SHP77 treated with DMSO at 0.1 percent for 48 hours (cell line): ENCODE measurements at places on chromosomes 16 and 17.

DNA sequence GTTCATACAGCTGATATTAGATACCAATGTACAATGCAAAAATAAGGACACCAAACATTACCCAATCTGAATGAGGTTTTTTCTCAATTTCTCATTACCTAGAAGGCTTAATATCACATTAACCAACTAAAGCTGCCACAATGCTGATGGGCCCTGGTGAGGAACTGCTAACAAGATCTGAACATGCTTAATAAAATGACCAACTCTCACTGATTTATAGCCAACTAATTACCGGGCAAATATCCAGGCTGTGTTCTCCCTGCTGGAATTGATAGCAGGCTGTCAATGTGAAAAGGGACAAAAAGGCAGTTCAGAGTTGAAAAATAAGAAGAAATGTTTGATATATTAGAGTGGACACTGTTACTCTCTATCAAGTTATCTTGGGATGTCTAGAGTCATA lies 124.6 kb downstream of the TOX3 start:
- no peak for DNase-seq

DNA sequence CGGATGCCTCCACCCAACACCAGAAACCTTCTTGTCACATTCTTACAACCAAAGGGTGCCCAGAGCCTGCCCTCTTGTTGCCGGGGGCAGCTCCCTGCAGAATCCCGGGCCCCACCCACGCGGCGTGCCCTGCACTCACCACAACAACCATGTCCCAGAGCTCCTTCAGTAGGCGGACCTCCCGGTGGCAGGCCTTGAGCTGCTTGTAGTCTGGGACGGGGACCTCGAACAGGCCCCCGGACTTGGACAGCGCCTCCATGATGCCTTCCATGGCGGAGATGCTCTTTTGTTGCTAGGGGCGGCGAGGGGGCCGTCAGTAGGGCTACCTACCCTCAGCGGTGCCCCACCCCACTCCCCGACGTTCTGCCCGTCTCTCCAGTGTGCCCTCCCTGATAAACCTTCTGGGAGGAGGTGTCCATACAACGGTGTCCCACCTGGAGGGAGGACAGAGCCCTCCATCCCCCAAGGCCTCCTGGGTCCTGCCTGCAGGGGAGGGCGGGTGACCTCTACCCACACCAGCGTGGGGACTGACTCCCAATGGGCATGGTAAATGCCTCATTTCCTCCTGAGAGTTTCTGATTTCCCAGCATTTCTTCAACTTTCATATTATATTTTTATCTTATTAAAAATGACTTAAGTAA lies 52.2 kb downstream of the DNAH17 start:
- DNase-seq = no peak

- DNase-seq = no peak
Observed at GRCh38 chr17:21251337-21252010, 1.7 kb downstream of the NATD1 start.

DNA sequence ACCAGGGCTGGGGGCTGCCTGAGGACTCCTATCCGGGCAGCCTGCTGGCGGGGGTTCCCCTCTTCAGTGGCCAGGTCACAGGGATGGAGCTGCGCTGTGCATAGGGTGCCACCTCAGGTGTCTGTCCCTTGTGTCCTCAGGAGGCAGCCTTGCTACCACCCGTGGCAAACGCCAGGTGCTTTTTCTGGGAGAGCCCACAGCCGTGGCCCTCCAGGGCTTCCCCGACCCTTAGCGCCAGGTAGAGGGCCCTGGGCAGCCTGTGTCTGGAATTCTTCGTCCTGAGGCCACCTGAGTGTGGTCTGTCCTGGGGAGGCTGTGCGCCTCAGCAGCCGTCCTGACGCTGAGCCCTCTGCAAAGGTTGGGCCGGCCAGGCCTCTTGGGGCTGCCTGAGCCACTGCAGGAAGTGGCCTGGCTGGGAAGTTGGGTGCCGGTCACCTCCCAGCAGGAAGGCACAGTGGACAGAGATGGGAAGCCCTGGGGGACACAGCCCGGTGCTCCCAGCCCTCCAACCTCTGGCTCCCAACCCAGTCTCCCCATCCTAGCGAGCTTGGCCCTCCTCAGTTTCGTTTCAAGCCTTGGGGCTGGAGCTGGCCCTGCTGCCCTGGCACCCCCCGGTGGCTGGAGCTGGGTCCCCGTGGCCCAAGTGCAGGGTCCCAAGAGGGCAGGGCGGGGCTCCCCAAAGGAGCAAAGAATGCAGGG lies 7.6 kb upstream of the BAIAP3 start:
- DNase-seq = no peak

DNA sequence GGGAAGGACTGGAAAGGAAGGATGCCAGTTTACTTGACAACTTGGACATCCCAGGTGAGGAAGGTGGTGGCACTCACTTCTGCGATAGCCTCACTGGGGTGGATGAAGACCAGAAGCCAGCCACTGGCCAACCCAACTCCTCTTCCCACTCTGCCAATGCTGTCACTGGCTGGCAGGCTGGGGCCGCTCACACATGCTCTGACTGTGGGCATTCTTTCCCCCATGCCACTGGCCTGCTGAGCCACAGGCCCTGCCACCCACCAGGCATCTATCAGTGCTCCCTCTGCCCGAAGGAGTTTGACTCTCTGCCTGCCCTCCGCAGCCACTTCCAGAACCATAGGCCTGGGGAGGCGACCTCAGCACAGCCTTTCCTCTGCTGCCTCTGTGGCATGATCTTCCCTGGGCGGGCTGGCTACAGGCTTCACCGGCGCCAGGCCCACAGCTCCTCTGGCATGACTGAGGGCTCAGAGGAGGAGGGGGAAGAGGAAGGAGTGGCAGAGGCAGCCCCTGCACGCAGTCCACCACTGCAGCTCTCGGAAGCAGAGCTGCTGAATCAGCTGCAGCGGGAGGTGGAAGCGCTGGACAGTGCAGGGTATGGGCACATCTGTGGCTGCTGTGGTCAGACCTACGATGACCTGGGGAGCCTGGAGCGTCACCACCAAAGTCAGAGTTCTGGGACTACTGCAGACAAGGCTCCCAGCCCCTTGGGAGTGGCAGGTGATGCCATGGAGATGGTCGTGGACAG lies 4.5 kb downstream of the ZNF646 start:
- no peak for DNase-seq

- DNase-seq = no peak
Observed at GRCh38 chr17:31147507-31148202, 52.9 kb downstream of the NF1 start.

- no peak for DNase-seq
Observed at GRCh38 chr16:1816396-1817275, 10.0 kb downstream of the HAGH start.

GRCh38 chr17:62925267-62925836 lies 40.7 kb upstream of the TANC2 start:
- no peak for DNase-seq

- no peak for DNase-seq
Observed at GRCh38 chr16:65757064-65757463, 609.4 kb upstream of the CDH5 start.

- DNase-seq = no peak
Observed at GRCh38 chr17:82092628-82092994, 5.4 kb downstream of the FASN start.

GRCh38 chr17:80718428-80718827 lies 173.8 kb downstream of the RPTOR start:
- no peak for DNase-seq

- no peak for DNase-seq
Observed at GRCh38 chr17:27379888-27380533, 76.2 kb upstream of the KSR1 start.

DNA sequence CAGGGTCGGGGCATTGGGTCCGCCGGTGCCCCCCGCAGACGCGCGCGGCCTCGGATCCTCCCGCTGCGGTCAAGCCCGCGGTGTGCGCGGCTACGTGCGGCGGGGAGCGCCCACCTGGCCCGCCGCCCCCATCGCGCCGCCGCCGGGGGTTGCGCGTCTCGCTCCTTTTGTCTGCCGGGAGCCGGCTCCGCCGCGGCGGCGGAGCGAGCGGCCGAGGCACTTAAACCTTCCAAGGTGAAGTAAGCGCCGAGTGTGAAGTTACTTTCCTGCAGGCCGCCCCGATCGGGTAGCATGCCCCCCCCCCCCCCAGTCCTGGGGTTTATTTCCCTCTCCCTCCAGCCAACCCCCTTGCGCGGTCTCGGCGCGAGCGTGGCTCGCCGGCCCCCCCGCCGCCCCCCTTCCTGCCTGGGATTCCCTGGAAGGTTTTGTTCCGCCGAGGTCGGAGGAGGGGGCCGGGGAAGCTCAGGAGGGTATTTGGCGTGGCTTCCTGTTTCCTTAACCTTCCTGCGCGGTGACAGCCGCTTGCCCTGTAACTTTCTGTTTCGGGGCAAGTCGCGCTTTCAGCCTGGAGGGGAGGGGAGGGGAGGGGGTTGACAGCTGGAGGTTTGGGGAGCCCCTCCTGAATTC lies 56.6 kb upstream of the GSE1 start:
- DNase-seq = no peak

DNA sequence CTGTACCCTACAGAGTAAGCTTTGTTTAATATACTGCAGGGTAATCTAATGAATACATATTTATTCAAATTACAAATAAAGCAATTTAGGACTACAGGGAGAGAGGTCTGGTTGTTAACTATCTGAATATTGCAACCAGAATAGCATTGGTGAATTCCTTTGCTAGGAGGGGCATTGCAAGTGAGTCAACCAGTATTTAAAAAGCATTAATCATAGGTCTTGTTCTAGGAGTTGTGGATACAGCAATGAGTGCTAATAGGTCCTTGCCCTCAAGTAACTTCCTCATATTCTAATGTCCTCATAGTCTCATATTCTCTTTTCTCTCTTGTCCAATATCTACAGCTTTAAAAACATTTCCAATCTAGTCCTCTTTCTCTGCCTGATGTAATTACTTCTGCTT lies 531.4 kb downstream of the CDH11 start:
- no peak for DNase-seq

DNA sequence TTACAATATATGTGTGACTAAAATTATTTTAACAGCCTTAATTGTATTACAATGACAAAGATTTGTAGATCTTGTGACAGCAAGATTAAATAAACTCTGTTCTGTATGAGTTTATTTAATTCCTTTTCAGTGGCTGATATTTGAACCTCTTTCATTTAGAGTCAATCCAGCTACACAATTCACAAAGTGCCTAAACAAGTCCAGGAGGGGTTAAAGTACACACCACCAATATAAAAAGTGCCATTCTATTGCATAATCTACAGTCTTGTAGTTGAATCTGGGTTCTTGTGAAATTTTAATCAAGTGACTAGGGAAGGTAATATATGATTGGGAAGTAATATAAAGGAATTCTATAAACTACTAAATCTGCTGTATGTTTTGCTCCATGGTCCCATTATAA lies 3.9 kb upstream of the NFAT5 start:
- no peak for DNase-seq

DNA sequence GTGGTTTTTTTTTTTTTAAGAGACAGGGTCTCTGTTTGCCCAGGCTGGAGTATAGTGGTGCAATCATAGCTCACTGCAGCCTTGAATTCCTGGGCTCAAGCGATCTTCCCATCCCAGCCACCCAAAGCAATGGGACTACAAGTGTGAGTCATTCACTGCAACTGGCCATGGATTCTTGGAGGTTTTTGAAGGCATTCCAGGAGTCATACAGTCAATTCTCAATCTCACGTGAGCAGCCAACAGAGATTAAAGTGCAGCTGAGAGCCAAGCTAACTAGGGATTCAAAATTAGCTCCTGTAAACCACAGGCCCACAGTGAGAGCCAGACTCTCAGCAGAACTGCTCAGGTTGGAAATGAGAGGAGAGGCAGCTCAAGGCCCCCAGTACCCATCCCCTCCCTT lies 30.2 kb downstream of the XPO6 start:
- DNase-seq = no peak

DNA sequence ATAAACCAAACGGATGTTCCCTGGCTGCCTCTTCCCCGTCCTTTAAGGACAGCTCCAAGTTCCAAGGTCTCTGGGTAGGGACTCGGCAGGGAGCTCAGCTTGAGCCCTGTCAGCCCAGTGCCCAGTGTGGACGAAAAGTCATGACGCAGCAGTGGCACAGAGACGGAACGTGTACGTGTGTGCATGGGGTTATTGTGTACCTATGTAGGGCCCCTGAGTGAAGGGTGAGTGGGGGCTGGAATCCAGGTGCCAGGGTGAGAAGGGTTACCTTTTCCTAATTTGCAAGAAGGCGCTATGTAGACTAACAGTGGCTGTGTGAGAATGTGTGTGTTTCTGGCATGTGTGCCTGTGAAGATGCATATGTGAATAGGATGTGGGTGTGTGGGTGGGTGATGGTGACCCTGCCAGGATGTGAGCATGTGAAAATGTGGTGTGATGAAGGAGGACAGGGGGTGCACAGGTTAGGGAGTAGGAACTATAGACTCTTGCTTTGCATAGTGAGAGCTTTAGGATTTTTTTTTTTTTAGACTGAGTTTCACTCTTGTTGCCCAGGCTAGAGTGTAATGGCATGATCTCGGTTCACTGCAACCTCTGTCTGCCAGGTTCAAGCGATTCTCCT lies 6.0 kb downstream of the SCN4A start:
- no peak for DNase-seq

DNA sequence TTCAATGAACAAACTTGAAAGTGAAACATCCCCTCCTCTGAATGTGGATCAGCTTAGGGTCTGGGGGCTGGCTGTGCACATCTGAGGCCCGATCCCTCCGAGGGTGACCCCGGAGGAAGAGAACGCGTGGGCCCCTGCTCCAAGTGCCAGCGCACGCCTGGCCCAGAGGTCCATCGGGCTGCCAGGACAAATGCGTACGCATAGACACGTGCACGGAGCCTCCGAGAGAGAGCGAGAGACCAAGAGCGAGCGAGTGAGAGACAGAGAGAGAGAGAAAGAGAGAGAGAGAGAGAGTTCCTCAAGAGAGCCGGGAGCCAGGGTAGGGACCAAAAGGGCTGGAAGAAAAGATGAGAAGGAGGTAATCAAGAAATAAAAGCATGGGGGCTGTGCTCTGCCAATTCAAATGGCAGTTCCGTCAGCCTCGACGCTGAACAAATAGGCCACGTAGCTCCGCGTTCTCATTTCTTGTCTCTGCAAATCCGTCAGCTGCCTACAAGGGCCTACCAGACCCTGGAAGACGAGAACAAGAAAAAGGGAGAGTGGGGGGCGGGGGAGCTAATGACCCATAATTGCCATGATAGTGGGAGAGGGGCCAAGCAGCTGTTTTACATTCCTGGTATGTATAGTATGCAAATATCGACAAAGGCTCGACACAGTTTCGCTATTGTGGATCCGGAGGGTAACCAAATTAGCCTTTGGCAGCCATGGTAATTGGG lies 435.3 kb upstream of the ZFHX3 start:
- DNase-seq = no peak

DNA sequence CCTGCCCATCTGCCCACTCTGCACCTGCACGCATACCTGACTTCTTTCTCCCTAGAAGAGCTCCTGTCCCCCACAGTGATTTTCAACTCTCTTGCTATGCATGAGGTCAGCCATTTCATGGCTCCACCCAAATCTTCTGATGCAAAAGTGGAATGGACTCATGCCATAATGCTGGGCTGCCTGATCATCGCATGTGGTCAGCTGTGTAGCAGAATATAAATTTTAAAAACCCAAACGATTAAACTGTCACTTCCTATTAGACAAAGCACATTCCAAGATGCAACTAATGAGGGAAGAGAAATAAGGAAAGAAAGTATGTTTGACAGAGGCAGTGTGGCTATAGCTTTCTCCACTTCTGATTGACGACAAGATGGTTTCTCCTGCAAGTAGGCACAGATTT lies 26.1 kb downstream of the GRIN2A start:
- DNase-seq = no peak

GRCh38 chr17:63598281-63598680 lies 2.4 kb upstream of the TACO1 start:
- DNase-seq = no peak
